ENCODE measurements at places on chromosomes 12 and 14.

GRCh38 chr12:70733385-70733784 lies 96.2 kb upstream of the PTPRB start:
- DNase-seq: no peak

GRCh38 chr14:26286913-26287205 lies 311.0 kb downstream of the NOVA1 start:
- DNase-seq: no peak

- DNase-seq: no peak
Measured at GRCh38 chr14:54664961-54665360, 98.0 kb downstream of the SAMD4A start.

GRCh38 chr14:58131386-58131785 lies 20.6 kb downstream of the ARMH4 start:
- DNase-seq: no peak

DNA sequence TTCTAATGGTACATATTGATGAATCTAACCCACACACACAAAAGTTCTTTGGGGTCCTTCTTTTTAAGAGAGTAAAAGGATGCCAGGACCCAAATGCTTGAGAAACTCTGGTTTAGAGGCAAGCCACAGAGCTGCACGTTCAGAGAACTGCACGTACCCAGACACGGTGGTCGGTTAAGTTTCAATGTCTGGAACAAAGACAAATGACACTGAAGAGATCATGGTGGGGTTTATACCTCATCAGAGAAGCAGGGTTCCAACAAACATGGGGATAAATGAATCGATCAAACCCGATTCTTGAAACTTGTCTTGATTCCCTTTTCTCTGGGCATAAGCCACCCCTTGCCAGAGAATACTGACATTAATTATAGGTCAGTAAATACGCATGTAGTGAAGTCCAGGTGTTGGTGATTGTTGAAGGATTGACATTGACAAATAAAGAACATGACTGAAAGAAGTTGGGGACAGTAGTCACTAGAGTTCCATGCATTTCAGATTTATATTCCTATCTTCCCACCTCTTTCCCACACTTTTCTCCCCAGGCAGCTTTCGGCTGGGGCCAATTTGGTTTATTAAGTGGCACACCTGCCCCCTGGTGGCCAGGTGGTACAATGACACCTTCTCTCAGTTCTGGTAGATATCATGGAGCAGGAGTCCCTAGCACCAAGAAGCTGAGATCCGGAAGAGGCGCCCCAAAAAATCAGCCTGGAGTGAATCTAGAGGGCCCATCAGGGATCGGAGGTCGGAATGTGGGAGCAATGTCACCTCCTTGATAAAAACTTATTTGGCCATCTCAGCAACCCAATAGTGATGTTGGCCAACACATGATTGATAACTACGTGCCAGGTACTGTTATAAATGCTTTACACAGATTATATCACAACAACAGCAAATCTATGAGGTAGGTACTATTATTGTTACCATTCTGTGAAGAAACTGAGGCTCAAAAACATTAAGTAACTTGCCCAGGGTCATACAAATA lies 17.8 kb upstream of the HDAC7 start:
- DNase-seq: peak; percentile 78

GRCh38 chr12:662566-663292 lies 516 bp downstream of the NINJ2 start:
- DNase-seq: no peak

DNA sequence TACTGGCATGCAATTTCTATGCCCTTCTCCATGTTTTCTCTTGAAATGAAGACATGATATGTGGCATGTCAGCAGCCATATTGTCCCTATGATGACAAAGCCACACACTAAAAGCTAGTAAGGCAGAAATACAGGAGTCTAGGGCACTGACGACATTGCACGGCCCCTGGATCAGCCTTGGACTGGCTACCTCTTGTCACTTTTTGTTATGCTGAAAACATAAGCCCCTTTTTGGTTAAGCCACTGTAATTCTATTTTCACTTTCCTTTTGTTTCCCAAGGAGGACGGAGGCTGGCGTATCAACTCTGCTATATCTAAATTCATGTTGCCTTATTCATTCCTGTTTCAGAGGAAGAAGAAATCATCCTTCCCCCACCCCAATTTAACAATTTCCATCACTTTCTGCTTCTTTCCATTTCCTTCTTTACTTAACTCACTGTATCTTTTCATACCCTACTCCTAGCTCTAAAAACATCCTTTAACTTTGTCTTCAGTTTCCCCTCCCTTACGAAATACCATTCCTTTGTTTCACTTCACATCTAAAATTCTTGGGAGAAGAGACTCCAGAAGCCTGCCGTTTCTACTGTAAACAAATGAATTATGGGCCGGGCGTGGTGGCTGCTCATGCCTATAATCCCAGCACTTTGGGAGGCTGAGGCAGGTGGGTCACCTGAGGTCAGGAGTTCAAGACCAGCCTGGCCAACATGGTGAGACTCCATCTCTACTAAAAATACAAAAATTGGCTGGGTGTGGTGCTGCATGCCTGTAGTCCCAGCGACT lies 364.1 kb downstream of the PCNX1 start:
- no peak for DNase-seq

DNA sequence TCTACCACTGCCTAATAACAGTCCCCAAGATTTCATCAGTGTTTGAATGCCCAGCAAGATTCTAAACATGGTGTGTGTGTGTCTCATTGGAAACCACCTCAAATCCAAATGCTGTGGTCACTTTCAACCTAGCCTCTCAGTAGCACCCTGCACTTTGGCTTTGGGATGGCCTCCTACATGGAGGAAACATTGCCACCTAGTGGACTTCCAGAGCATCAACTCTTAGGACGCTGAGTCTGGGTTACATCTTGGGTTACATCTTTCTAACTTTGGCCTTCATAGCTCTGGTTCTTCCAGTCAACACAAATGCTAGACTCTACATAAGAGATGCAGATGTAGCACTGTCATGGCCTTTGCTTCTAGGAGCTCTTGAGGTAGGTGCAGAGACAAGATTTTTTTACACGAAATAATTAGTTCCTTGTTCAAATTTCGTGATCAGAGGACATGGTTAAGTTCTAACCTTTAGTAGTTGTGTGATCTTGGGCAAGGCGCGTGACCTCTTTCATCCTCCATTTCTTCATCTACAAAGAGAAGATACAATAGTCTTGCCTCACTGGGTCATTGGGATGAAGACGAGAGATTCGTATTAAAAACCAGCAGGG lies 113.5 kb upstream of the VASH1 start:
- peak; percentile 28 for DNase-seq

GRCh38 chr12:84913129-84913515 lies 523 bp upstream of the SLC6A15 start:
- no peak for DNase-seq

GRCh38 chr14:99899578-99900178 lies 106.5 kb downstream of the EML1 start:
- DNase-seq: no peak

DNA sequence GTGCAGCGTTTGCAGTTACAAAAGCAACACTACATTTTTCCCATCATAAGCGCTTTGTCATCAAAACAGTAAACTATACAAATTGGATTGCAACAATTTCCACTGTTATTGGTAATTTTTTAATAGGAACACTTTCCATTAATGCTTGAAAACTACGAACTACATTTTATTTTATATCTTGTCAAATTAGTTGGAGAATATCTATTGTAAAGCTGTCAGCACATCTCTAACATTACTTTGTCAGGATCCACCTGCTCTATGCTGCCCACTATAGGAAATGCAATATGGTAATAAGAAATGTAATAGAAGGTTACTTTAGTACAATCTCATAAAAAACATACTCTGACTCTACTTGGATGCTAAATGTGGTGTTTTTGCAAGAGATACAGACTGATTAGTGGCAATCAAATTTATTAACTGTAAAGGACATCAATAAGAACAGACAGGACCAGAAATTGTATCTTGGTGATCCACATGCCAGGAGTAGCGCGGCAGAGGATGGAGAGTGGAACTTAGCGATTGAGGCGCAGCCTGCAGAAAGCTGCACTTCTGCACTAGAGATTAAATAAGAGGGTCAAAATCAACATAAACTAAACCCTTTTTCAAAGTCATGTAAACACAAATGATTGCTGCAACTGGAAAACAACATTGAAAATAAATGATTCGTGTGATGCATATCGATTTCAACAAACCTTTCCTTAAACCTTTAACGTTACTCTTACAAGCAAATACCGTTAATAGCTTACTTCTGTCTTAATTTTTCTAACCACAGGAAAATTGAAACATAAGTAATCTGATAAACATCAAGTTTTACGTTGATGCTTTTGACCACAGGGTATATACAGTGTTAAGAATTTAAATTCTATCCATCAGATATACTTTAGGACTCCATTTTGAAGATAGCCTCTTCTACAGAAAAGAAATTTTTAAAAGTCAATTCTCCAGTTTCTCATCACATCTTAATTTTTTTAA lies 3.6 kb upstream of the ARID2 start:
- DNase-seq: peak; percentile 42

GRCh38 chr12:26918321-26919215 lies 19.2 kb downstream of the INTS13 start:
- DNase-seq: no peak

DNA sequence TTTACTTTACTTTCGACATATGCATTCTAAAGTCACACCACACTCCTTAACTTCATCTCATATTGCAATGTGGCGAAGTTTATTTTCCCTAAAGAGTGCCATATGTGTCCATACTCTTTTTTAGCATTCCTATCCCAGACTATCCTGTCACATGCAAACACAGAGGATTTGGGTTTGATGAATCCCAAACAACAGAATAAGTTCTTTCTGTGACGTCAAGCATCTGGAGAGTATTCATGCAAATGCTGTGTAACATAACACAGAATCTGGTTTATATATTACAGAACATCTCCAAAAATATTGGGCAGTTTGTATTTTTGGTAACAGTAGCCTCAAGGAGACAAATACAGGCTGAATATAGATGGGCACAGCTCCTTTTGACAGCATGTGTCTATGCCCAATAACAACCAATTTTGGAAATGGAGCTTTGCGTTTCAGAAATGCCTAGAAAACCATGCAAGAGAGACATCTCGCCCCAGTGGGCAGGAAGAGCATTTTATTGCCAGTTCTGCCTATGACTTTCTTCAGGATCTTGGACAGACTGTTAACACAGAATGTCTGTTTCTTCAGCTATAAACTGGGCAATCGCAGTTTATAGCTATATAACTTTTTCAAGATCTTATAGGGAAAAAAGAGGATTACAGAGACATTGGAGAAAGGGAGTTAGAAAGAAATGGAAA lies 190.8 kb downstream of the ADAMTS20 start:
- no peak for DNase-seq

DNA sequence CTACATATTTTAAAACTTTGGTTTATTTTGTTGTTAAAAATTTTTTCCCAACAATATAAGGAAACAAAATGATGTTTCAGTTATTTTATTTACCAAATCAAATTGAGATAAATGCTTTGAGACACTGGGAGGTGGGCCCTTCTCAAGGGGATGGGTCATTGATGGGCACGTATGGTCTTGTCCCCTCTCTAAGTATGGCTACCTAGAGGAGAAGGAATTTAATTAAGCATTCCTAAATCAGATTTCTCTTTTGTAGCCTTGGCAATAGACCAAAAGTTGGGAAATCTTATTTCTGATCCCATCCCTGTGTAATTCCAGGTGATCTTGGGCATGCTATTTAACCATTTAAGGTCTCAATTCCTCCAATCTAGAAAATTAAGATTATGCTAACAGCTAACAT lies 79.0 kb downstream of the SCN8A start:
- DNase-seq: no peak

DNA sequence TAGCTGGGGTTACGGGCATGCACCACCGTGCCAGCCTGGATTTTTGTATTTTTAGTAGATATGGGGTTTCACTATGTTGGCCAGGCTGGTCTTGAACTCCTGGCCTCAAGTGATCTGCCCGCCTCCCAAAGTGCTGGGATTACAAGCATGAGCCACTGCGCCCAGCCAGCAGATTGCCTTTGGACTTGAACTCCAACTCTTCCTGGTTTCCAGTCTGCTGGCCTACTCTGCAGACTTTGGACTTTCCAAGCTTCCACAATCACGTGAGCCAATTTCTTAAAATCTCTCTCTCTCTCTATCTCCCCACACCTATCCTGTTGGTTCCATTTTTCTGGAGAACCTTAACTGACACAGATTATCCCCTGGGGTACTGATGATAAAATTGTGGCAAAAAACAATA lies 55.0 kb downstream of the EMP1 start:
- DNase-seq: no peak

DNA sequence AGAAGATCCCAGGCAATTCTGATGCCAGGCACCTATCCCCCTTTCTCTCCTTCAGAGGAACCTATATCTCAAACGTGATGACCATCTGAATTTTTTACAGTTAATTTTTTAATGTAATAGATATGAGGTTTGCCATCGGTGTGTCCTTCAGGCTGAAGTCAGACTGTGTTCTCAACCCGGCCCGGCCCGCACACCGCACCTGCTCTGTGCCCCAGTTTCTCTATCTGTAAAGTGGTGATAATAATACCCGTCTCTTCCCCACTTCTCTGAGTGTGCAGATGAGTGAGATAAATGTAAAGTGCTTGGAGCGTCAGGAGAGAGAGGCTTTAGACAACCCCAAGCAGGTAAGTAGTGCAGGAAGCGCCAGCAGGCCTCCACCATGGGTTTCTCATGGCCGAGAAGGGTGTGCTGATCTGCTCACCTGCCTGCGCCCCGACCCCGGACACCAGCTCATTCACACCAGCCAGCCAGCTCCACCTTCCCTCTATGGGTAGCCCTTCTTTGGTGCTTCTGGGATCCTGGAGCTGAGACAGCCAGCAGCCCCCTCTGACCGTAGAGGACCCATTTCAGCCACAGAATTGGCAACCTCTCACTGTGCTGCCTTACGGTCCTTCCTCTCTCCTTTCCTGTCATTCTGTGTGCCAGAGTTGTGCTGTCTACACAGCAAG lies 80.0 kb downstream of the ZFP36L1 start:
- no peak for DNase-seq

DNA sequence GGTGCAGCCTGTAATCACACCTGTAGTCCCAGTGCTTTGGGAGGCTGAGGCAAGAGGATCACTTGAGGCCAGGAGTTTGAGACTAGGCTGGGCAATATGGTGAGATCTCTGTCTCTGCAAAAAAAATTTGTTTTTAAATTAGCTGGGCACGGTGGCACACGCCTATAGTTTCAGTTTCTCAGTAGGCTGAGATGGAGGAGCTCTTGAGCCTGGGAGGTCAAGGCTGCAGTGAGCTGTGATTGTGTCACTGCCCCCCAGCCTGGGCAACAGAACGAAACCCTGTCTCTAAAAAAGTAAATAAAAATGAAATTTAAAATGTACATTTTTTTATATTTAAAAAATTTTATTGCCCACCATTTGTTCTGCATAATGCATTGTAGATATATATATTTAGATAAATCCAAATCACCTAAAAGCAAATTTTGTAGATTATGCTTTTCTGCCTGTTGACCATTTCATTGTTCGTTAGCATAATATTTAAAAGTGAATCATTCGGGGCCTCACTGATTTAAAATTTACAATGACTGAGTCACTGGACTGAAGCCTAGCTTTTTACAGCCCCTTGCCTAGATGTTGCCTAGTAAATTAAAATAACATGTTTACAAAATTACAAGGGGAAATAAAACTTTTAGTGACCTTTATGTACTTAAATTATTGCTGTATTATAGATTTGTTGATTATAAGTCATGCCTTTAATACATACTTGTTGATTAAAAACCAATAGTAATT lies 87.9 kb downstream of the USP15 start:
- DNase-seq: no peak

Data from stimulated activated CD8-positive, alpha-beta memory T cell treated with anti-CD3 and anti-CD28 coated beads, Interleukin-4, amount 100 ng/mL, for 48 hours (primary cell).